Vagina (tissue), 2 donors: ENCODE measurements at places on chromosomes 16 and 17.

DNA sequence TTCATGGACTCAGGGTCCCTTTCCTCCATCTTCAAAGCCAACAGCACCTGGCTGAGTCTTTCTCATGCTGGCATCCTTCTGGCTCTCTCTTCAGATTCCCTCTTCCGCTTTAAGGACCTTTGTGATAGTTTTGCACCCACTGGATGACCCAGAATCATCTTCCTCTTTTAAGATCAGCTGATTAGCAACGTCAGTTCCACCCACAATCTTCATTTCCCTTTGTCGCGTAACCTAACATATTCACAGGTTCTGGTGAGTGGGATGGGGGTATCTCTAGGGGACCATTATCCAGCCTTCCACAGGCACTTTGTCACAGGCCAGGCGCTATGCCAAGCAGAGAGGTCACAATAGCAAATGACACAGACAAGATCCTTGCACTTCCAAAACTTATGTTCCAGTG is 593.8 kb downstream of the MAF start:
- no peak for DNase-seq

GRCh38 chr16:78462288-78463208 is 363.1 kb downstream of the WWOX start:
- DNase-seq = no peak

- no peak for DNase-seq
Observed at GRCh38 chr17:73194514-73195222, 1.8 kb downstream of the COG1 start.

- DNase-seq = no peak
Observed at GRCh38 chr16:51343411-51343810, 192.3 kb upstream of the SALL1 start.

DNA sequence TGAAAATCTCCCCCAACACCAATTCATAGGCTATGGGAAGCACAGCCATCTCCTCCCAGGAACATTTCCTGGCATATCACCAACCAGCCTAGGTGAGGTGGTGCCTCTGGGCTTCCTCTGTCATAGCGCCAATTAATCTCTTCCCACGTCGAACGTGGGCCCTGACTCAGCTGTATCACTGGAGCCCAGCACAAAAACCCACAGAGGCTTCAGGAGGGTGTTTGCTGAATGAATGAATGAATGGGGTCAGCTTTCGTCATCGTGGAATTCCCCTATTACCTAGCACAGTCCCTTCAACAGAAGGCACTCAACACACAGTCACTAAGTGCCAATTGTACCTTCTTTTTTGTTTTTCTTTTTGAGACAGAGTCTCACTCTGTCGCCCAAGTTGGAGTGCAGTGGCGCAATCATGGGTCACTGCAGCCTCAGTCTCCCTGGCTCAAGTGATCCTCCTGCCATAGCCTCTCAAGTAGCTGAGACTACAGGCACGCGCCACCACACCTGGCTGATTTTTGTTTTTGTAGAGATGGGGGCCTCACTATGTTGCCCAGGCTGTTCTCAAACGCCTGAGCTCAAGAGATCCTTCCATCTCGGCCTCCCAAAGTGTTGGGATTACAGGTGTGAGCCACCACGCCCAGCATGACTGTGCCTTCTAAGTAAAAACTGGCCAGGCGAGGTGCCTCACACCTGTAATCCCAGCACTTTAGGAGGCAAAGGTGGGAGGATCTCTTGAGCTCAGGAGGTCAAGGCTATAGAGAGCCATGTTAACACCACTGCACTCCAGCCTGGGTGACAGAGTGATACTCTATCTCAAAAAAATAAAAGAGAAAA is 4.1 kb downstream of the ZNF688 start:
- DNase-seq = no peak

GRCh38 chr17:70869402-70870085 is 700.2 kb downstream of the KCNJ2 start:
- DNase-seq = no peak
